ENCODE measurements at places on chromosomes 1 and 21.

DNA sequence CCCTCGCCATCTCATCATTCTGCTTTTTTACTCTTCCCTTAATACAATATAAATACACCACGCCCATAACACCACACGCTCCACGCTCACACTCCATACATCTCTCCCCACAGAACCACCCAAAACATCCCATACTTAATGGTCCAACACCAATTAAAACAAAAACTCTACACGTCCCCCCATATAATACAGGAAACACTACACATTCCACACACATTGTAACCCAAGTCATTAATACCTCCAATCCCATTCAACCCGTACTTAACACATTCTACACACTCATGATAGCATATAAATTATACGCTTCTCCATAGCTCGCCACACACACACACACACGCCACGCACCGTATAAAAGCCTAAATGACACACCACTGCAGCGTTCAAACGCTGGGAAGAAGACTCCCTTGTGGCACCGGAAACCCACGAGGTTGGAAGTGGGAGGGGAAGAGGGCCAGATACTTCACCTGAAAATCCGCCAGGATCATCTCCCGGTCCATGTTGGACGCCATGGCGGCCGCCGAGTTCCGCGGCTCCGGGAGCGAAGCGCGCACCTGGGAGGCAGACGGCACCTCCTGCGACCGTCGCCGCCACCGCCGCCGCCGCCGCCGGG, 659 bp downstream of the FAF1 start:
- no peak for DNase-seq

- DNase-seq, result no peak
Observed at GRCh38 chr1:31976401-31976800, 37.3 kb upstream of the KHDRBS1 start.

DNA sequence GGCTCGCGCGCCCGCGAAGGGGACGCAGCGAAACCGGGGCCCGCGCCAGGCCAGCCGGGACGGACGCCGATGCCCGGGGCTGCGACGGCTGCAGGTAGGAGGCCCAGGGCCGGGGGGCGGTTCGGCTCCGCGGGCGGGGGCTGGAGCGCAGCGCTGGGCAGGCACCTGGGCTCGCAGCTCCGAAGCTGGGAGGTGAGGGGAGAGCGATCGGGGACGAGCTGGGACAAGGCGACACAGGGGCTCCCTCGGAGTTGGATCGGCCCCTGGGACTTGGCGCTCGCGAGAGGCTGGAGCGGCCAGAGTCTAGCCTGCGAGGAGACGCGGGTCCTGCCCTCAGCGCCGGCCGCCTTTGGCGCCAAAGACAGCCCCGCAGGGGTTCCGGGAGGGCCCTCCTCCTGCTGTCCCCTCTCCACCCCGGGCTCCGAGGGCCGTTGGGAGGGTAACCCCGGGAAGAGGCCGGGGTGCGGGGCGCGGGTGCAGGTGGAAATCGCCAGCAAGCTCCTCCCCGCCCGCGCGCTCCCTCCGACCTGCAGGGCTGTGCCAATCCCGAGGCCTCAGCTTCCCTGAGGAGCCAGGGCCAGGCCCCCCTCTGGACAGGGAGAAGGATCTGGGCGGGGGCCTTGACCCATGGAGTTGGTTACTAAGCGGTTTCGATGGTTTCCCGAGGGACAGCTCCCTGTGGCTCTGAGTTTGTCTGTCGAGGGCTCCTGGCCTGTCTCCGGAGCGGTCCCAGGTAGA, 401 bp downstream of the TP73 start:
- no peak for DNase-seq

- DNase-seq, result no peak
Observed at GRCh38 chr21:31752352-31752751, 20.4 kb upstream of the SCAF4 start.

DNA sequence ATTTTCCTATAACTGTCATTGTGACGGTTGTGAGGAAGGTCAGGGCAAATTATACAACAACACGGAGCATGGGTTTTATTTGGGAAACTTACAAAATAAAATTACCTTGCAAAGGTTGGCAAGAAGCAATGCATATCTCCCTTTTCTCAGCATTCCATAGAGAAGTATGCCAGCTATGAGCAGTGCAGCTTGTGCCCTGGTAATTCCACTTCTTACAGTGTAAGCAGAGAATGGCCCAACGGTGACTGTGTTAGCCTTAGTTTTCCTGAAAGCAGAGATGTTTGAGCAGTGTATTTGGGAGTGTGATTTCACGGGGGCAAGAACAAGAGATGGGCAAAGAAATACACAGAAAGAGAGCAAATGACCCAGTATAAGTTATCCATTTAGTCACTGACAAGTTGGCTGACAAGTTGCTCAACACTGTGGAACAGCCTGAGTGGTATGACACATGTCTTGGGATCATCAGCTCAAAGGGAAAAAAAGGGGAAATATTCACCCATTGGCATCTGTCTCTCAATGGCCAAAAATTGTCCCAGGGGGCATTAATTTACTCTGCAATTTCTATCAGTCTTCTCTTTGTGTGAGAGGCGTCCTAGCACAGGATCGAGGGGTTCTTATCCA, 210.9 kb upstream of the NRIP1 start:
- no peak for DNase-seq

GRCh38 chr1:207825719-207826556, 74.1 kb downstream of the CD46 start:
- DNase-seq, result no peak

DNA sequence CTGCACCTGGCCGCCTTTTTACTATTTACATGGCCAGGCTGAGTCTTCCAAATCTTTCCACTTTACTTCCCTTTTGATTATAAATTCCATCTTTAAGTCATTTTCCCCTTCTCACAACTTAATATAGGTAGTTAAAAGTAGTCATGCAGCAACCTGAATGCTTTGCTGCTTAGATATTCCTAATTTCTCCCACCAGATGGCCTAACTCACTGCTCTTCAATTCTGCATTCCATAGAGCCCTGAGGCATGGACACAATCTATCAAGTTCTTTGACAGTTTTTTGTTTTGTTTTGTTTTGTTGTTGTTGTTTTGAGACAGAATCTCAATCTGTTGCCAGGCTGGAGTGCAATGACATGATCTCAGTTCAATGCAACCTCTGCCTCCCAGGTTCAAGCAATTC, 21.7 kb upstream of the FAAH start:
- no peak for DNase-seq

DNA sequence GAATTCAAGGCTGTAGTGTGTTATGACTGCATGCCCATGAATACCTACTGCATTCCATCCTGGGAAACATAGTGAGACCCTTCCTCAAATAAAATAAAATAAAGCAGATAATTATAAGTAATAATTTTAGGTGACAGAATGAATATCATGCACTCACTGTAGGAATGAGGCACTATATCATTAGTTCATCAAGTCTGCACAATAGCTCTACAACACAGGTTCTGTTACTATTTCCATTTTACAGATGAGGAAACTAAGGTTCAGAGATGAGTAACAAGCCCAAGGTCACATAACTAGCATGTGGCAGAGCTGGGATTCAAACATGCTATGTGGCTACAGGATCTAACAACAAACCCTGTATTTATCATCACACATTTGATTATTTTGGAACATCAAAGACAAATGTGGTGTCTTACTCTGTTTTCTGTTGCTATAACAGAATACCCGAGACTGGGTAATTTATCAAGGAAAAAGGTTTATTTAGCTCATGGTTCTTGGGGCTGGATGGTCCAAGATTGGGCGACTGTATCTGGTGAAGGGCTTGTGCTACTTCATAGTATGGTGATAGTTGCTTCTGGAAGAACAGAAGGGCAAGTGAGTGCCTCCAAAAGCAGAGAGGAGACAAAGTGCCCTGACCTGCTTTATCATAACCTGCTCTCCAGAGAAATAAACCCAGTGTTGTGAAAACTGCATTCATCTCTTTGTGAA, 4.8 kb upstream of the ZNF691 start:
- no peak for DNase-seq

- DNase-seq, result no peak
Observed at GRCh38 chr21:45220714-45221490, 66.8 kb downstream of the POFUT2 start.

DNA sequence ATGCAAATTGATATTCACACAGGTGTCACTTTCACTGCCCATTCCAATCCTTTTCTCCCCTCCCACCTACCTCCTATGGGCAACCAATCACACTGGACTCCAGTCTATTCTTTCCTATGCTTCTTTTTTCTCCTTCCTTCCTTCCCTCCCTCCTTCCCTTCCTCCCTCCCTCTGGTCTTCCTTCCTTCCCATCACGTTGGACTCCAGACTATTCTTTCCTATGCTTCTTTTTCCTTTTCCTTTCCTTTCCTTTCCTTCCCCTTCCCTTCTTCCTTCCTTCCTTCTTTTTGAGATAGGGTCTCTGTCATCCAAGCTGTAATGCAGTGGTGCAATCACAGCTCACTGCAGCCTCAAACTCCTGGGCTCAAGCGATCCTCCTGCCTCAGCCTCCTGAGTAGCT, 64.6 kb downstream of the GNG4 start:
- no peak for DNase-seq

DNA sequence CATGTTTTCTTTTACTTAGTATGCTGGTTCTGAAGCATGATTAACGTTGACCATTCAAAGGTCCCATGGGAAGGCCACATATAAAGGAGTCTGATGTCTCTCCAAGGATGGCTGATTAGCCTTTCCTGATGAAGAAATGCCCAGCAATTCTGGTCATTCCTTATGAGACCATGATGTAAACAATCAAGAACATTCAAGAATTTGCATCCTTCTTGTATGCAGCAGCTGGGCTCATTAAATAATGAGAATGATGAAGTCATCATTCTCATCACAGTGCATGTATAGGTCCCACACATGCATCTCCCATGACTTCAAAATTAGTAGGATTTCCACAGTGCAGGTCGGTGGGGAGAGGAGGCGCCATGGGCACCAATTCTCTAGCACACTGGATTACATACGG, 85.4 kb downstream of the APP start:
- no peak for DNase-seq

DNA sequence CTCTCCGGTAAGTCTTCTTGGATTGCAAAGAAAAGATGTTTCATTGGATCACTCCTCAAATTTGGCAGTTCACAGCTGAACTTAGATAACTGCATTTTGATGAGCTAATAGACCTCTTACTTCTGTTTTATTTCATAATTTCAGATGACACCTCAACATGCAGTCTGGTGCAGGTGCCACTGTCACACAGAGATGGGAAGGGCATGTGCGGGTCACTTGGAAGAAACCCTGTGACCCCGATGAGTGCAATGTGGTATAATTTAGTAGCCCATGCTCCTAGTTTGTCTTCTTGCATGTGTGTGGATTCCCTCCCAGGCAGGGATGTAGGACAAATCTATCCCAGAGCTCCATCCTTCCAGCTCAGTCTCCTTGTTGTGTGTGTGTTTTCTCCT, 481 bp upstream of the SLAMF1 start:
- DNase-seq, result no peak

GRCh38 chr1:153801028-153801625, 25.9 kb downstream of the SLC27A3 start:
- no peak for DNase-seq

GRCh38 chr1:101484689-101485338, 248.0 kb downstream of the S1PR1 start:
- DNase-seq, result no peak

GRCh38 chr1:91502672-91503184, 2.1 kb downstream of the CDC7 start:
- DNase-seq, result no peak

Measured in vagina (tissue), 2 donors.